Ovary (tissue), 10 donors: ENCODE measurements at places on chromosomes 6 and 20.

DNA sequence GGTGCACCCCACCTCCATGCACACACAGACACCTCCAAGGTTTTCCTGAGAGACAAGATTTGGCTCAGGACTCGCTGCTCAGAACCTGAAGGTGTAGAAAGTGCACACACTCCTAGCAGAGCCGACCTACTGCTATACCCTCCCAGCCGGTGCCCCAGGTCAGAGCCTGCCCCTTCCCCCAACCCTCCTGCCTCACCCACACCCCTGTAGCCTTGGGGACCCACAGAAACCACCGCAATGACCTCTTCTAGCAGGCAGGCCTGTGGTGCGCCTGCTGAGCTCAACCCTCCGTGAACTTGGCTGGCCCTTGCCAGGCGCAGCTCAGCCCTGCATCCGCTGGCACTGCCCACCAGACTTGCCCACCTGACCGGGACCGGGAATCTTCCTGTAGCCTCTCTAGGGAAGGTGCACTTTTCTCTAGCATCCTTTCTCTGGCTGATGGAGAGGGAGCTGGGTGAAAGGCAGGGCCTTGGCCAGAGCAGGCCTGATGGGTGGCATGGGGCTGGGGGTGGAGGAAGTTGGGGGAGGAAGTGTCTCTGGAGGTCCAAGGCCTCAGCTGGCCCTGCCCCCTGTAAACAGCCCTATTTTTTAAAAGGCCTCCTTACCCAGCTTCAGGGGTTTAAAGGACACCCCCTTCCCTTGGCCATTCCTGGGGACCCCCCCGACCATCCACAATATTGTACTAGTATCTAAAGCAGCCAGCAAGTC, 36.9 kb upstream of the SLCO4A1 start:
- DNase-seq = no peak

DNA sequence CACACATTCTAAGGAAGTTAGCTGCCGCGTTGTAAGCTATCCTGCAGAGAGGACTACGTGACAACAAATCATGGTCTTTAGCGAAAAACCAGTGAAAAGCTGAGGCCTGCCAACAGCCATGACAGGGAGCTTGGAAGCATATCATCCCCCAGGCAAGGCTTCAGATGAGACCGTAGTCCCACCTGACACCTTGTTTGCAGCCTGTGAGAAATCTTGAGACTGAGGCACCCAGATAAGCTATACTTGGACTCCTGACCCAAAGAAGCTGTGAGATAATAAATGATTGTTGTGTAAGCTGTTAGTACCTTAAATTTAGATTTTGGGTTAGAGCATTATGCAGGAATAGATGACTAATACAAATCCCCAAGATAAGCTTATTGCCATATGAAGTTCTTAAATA, 45.4 kb upstream of the SENP6 start:
- DNase-seq = no peak

DNA sequence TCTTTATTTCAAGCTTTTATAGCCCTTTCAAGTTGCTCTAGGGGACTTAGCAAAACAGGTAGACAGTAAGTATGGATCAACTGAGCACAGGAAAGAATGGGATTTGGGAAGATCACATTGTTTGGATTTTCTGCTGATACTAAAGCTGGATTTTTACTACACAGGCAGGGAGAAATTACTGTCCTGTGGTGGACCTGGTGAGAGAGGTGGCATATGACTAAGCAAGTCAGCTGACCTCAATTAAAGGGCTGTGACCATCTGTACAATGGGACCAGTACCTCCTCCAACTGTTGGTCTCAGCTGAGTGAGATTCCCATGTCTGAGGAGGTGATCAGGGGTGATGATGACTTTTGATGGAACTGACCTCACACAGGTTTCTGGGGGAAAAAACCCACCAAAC, 28.0 kb downstream of the RREB1 start:
- DNase-seq = no peak

DNA sequence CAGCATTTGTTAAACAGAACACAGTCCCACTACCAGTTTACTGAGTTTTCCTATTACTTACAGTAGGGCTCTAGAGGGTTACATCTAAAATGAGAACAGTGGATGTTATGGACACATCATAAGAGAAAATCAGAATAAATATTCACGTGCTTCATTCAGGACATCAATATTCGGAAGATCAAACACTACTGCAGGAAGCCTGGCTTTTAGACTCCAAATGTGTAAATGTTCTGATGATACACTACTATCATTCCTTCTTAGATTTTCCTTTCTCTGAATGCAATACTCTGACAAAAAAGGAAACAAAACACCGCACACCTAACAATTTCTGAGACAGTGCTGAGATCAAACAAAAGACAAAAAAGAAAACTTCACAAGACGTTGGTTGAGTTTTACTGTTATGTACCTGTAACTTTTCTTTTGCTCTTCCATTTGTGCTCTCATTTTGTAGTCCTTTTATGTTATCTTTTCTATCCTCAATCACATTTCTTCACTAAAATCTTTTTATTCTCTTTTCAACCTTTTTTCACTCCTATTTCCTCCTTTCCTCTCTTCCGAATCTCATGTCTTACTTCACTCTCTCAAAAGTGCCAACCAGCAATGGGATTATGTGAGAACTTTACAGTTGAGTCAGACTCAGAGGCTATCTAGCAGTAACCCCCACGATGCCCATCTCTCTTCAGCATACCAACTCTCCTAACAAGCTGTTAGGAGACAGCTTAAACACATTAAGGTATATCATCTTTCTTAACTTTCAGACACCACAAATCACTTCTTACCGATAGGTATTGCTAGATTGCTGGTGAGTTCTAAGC, 1.7 kb downstream of the FAM184A start:
- no peak for DNase-seq
